Stimulated activated effector memory CD8-positive, alpha-beta T cell treated with anti-CD3 and anti-CD28 coated beads, Interleukin-12 subunit alpha, Interleukin-12 subunit beta, amount 100 ng/mL, for 72 hours (primary cell): ENCODE measurements at places on chromosomes 5 and 9.

DNA sequence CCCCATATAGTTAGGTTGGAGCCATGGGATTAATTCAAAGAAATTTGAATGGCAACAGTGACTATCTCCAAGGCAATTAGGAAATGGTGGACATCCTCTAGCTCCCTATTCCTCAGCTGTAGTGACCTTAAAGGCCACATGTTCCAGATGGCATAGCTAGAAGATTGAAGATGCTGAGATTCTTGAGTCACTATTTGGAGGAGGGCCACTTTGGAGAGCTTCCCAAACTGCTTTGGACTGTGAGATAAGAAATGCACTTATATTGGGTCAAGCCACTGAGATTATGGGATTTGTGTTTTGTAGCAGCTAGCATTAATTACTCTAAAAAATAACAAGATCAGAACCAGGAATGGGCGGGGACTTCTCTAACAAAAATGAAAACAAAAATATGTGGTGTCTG, 636.2 kb upstream of the CCNG1 start:
- DNase-seq = no peak

GRCh38 chr9:136847826-136848392, 1.3 kb upstream of the PHPT1 start:
- peak; percentile 91 for DNase-seq

DNA sequence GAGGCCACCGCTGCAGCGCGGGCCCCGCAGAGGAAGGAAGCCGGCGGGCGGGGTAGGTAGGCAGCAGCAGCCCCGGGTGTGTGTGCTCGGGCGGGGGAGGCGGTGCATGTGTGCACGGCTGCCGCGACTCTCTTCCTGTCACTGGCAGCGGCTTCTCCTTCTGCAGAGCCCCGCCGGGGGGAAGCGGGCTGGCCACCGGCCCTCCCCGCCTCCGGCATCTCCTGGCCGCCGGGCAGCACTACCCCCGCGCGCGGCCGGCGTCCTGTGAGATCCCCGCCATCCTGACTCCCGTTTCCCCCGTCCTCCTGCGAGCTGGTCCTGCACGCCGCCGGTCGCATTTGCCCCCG, 315 bp downstream of the PIK3R1 start:
- no peak for DNase-seq

- DNase-seq = no peak
Observed at GRCh38 chr5:81286059-81286617, 15.2 kb upstream of the ZCCHC9 start.

DNA sequence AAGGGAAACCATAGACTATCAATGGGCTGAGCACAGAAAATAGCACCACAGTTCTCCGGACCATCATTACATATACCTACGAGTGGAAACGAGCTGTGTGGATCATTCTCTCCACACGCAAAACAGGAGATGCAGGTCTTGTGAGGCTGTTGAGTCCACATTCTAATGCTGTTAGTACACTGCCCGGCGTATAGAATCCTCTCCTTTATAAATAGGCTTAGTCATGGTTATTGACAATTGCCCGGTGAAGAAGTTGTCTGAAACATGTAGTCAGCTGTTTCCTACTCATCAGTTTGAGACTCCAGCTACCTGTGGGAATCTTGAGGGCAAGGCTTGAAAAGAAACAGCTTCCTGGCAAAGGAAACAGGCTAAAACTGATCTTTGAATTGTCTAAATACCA, 602.0 kb upstream of the EDIL3 start:
- no peak for DNase-seq

DNA sequence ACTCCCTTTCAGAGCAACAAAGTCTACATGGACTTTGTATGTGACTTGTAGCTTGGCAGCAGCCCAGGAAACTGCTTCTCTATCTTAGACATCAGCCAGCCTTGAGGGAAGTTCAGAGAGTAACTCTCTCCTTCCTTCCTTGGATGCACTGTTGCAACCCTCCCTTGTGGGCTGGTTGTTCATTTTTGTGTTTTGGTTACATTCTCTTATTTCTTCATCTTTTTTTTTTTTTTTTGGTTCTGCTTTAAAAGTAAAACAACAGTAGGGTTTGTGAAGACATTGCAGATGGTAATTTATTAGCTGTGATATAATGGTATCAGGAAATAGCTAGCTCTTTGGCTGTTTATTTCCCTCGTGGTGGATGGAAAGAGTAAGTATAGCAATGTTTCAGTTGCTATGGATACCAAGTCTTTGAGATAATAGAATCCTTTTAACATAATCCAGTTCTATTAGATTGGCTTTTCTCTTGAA, 97.9 kb upstream of the MAMDC2 start:
- DNase-seq = no peak

DNA sequence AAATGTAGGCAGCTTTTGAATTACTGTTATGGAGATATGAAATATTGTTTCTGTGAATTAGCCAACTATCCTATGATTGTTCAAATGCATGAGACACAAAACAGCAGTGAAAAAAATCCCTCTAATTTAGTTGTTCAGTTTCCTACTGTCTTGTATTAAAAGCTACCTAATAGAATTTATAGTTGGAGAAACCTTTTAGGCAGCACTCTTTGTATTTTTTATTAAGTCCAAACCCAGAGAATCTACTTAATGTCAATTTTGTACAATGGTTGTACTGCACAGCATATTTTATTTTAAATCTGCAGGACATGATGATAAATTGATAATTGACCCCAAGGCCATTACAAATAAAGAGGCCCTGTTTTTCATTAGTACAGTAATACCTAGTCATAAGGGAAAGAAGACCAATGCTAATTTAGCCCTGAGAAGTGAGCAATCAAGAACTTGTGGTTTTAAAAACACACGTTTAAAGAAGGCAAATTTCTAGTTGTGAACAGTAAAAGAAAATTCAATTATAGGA, 607.5 kb downstream of the ISL1 start:
- no peak for DNase-seq

GRCh38 chr9:121650217-121651007, 1.0 kb upstream of the DAB2IP start:
- no peak for DNase-seq

DNA sequence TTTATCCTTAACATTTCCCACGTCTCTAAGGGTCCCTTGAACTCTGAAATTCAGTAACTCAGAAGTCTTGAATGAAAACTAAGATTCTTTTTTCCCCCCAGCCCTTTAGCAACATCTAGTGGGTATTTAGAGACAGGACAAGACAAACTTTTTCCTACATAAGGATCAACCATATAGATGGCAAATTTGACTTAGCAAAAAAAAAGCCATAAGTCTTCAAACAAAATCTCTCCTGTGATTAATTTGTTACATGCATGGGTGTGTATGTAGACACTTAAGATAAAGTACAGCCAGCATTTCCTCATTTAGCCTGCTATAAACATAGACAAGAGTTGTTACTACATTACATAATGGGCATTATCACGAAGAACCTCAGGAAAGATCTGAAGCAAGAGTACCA, 29.1 kb upstream of the ANKRD31 start:
- no peak for DNase-seq

GRCh38 chr9:130110166-130110565, 56.5 kb downstream of the GPR107 start:
- no peak for DNase-seq

DNA sequence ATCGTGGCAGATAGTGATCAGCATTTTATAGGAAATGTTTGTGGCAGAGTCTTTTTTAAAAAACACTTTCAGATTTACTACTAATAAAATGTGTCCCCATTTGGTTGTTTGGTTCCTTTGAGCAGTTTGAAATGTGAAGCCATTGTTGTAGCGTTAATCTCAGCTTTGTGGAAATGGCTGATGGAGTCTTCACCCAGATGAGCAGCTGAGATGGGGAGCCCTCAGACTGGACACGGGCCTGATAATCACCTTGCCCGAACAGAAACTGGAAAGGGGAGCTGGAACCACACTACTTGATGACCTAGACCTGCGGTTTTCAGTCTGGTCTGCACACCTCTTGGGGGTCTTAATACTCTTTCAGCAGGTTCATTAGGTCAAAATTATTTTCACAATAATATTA, 20.6 kb upstream of the ANP32B start:
- DNase-seq = no peak

- peak; percentile 37 for DNase-seq
Observed at GRCh38 chr9:114302727-114303126, 20.2 kb upstream of the ORM1 start.

- no peak for DNase-seq
Observed at GRCh38 chr5:57466544-57466943, 16.1 kb downstream of the ACTBL2 start.

DNA sequence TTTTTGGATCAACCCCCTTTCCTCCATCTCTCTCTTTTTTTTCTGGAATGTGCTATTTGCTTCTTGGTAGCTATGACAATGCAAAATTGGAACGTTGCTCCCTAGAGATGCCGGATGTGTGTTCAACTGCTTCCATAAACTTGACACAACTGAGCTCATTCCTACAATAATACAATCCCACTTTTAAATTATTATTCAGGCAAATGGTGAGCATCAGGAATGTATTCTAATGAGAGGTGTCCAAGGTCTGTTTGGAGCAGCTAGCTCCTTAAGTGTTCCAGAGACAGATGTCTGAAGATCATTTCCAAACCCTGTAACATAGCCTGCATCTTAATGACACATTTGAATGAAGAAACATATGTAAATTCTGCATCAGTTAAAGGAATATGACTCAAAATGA, 518.4 kb downstream of the TAF11L14 start:
- no peak for DNase-seq

DNA sequence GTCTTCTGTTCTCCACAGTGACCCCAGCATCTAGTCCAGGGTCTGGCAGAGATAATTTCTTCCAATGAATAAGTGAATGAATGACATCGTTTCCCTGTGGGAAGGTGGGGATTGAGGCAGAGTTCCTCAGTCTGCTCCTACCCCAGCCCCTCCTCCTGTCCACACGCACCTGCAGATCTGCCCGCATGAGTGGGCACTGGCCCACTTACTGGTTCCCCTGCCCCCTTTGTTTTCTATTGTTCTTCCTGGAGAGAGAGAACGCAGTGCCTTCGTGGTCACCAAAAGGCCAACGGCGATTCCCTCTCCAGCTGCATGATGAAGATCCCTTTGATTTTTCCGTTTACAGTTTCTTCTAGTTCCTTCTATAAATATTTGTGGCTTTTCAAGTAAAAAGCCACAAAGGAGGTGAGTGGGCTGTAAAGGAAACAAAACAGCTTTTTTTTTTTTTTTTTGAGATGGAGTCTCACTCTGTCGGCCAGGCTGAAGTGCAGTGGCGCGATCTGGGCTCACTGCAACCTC, 5.8 kb upstream of the FPGS start:
- DNase-seq = no peak

GRCh38 chr5:113249206-113249605, 185.6 kb downstream of the TSSK1B start:
- DNase-seq = no peak

DNA sequence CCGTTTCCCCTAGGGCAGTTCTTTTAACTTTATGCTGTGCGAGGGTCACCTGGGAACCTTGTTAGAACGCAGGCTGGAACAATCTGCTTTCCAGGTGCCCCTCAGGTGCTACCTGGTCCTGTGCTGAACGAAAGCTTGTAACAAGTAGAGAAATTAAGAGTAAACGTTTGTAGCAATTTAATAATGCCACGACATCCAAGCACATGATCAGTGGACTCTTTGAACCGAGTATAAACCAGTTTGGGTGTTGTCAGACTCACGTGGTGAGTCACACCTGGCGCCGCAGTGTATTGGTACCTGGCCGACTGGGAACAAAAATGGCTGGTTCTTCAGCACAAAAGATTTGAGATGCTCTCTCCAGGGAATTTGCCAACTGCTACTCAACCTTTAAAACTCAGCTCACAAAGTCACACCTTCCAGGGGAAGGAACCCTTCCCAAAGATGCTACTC, 926 bp upstream of the MYO10 start:
- DNase-seq = no peak

- no peak for DNase-seq
Observed at GRCh38 chr5:135213466-135214239, 179.6 kb upstream of the PITX1 start.

DNA sequence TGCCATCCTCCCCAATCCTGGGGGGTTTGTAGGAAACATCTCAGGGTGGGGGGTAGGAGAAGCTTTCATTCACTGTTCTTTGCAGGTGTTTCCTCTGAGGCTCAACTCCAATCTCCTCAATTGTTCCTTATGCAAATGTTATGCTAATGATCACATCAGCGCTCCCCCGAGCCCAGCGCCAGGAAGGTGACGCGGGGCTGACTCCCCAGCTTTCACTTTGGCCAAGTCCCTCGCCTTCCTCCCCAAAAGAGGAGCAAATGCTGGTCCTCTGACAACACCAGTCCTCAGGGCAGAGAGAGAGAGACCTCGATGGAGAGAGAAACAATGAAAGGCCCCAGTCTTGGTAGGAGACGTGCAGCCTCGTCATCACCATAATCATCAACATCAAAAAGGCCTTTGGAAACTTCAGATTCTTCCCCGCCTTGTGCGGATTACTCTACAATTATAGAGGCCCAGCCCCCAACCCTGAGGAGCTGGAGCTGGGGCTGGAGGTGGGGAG, 39.1 kb downstream of the PCDH1 start:
- DNase-seq = no peak

DNA sequence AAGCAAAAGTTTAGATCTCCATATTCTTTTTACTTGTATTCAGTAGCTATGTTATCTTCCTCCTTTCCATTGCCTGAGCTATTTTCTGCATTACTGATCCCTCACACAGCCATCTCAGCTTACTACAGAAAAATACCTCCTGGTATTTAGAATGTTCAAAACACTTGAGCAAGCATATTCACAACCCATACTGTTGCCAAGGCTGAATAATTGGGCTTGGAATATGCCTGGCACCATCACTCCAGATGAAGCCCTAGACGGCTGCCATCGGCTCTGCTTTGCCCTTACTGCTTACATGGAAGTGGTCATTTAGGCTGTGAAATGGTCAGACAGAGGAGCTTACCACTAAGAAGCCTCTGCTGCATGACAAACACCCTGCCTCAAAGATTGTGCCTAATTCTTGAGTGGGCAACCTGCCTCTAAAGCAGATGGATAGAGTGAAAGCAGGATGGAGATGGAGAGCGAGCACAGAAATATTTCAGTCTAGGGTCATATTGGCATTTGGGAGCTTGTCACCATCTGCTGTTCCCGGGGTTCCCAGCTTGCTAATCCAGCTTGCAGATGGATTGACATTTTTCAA, 92.5 kb upstream of the TAS2R1 start:
- no peak for DNase-seq

- no peak for DNase-seq
Observed at GRCh38 chr5:148290271-148291195, 21.7 kb upstream of the SPINK7 start.

DNA sequence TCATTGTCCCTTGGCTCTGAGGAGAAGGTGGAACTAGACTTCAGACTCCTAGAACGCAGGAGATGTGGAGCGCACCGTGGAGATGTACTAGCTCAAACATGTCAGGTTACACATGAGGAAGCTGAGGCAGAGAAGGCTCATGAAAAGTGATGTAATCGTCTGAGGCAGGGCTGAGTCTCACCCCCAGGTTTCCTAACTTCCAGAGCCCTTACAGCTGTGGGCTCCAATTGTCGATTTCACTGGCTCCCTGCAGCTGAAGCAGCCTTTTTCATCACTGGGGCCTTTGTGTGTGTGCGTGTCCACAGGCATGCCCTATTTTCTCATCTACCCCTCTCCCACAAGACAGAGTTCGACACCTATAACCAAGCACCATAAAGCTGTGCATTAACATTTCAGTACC, 370.6 kb downstream of the NTRK2 start:
- no peak for DNase-seq
